Stimulated activated naive CD4-positive, alpha-beta T cell treated with Interleukin-2 at 50 U/mL for 16 hours (primary cell): ENCODE measurements at places on chromosomes 1 and 21.

GRCh38 chr1:6743189-6744101 lies 41.8 kb upstream of the CAMTA1 start:
- no peak for DNase-seq

GRCh38 chr21:28729887-28730286 lies 262.8 kb downstream of the LTN1 start:
- DNase-seq: no peak

DNA sequence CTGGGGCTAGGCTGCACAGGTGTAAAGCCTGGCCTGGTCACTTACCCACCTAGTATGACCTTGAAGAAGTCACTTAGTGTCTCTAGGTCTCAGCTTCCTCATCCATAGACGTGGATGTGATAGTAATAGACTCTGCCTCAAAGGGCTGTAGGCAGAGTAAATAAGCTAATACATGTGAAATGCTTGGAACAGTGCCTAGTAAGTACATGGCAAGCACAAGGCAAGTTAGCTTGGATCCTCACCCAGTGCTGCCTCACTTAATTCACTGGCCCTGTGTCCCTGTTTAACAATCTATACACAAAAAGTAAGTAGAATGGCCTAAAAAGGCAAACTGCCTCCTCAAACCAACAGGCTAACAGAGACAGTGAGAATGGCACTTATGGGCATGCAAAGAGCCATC lies 167.8 kb downstream of the PIGK start:
- no peak for DNase-seq

DNA sequence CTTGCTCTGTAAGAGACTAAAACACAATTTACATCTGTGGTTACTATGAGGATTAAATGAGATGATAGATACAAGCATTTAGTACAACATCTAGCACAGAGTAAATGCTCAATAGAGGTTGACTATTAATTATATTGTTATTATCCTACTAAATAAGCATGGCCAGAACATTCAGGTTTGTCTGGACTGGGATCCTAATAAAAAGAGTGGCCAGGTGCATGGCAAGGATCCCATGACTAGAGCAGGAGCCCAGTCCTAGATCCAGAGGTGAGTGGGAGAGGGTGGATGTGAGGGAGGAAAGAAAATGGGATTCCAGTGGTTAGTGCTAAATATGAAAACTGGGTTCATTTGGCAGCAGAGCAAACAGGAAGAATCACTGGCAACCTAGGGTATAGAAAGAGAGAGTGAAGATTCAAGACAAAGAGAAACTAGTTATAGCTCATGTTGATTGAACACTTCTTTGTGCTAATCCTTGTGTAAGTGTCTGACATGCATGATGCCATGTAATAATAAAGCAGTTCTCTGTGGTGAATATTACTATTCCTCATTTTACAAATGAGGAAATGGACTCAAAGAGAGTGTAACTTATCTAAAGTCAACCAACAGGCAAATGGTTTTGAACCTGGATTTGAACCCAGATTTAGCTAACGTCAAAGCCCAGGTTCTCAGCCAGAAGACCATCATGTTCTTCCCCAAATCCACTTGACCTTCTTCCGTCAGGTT lies 71.1 kb upstream of the FGGY start:
- no peak for DNase-seq

GRCh38 chr21:41403966-41404365 lies 22.1 kb upstream of the MX1 start:
- DNase-seq: no peak

DNA sequence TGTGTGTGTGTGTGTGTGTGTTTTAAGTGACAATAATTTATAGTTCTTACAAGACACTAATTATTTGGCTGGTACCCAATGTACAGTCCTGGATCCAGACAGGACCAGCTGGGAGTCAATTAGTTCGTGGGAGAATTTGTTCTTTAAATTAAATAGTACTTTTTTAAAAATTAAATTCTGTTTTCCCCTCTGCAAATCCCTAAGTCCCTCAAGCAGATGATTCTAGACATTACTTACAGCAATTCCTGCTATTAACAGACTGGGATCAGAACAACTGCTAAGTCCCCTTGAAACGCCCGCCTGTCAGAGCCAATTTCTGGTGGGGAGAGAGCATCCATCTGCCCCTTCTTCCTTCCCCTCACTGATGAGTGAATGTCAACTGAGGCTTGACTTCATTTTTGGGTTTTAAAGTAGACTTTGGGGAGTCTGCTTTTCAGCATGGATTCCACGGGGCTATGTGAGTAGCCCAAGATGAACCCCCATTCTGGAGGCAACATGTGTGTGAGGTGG lies 83.9 kb downstream of the SMYD2 start:
- DNase-seq: no peak

- no peak for DNase-seq
Measured at GRCh38 chr1:94713472-94714141, 106.5 kb upstream of the SLC44A3 start.

- DNase-seq: no peak
Measured at GRCh38 chr1:203085528-203086406, at the start of gene MYOG. Gene MYOG, minus strand, starts transcription at chr1:203086012. Its CDS starts 51 bp downstream, at chr1:203085961.

GRCh38 chr21:41358193-41359166 lies 3.3 kb upstream of the MX2 start:
- DNase-seq: no peak

GRCh38 chr1:154324669-154325582 lies at the start of gene ATP8B2:
Gene ATP8B2, plus strand, starts transcription at chr1:154325525. Its CDS starts 2,617 bp downstream, at chr1:154328142.
- DNase-seq: peak; percentile 78

DNA sequence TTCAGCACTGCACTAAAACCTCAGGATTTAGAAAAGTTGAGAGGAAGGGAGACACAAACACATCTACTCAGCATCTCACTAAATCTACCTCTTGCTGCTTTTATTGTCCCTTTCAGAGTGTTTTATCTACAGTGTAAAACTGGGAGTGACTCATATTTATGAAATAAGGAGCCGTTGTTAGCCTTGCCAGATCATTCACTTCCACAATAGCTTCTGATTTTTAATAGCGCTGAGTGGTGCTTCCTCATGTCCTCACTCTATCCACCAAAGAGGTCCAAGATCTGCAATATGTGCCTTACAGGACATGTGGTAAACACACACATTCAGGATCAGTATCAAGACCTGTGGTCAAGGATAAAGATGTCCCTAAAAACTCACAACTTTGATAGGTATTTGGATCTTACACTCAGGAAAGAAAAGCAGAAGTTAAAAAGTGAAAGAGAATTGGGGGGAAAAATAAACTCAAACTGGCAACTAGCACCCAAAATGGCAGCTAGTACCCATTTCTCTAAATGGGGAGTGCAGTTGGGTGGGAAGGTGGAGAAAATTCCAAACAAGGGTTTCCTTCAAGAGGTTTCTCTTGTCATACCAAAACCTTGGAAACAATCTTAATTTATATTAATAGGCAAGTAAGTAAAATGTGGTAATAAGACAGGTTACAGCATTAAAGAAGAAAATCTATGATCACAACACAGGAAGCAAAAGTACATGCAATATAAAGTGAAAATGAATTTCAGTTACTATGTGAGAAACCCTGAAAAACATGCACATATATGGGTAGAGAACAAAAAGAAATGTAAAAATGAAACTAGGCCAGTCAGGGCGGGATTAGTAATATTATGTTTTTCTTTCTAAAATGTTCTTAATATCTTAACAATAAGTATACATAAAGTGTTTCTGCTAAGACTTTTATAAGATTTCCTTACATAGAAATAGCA lies 15.9 kb downstream of the DUSP10 start:
- no peak for DNase-seq

DNA sequence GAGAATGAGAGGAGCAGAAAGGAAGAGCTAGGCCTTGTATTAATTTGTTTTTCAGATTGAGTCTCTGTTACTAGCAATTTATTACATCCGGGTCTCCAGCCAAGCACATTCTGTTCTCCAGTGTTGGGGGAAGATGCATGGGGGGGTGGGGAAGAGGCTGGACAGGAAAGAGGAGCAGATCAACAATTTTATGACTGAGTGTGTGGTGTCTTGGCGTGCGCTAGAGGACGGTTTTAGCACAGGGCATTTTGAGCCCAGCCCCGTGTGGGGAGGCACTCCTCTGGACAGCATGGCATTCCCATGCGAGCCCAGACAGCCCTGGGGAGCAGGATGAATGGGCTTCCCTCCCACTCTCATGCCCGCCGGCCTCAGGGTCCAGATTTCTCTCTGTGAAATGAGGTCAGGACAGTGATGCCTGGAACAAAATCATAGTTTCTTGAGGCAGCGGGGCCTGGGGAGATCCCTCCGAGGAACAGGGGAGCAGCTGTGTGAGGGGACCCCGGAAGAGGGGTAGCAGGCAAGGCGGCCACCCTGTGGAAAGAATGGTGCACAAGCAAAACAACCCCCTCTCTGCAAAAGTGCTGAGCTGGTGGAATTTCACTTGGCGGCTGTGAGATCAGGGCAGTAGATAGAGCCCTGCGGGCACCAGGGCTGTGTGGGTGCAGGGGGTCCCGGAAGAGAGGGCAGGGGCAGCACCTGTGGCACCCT lies 16.3 kb downstream of the SOX13 start:
- DNase-seq: no peak

- DNase-seq: no peak
Measured at GRCh38 chr1:59541891-59542290, 245.0 kb downstream of the FGGY start.

GRCh38 chr1:30597711-30598110 lies 125.7 kb downstream of the MATN1 start:
- DNase-seq: no peak

GRCh38 chr1:7702365-7702764 lies 68.7 kb upstream of the VAMP3 start:
- no peak for DNase-seq

- DNase-seq: no peak
Measured at GRCh38 chr21:22474403-22474802, 1476.2 kb downstream of the NCAM2 start.

DNA sequence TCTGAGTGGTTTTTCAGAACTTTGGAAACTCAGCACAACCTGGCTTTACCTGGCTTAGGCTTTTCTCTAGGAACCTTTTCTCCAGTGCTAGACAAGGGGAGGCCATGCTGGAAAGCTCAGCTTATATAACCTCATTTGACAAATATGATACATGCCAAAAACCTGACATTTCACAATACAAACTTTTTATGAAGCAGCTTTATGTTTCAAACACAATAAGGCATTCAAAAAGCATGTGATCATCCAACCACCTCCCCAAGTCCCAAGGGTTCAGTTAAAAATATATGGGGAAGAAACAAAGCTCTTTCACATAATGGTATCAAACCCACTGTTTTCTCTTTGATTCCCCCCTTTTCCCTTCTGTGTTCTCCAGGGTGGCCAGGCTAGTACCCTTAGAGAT lies 63.7 kb downstream of the ZC3H11B start:
- DNase-seq: no peak

GRCh38 chr21:15521644-15522001 lies 208.2 kb upstream of the USP25 start:
- DNase-seq: no peak

DNA sequence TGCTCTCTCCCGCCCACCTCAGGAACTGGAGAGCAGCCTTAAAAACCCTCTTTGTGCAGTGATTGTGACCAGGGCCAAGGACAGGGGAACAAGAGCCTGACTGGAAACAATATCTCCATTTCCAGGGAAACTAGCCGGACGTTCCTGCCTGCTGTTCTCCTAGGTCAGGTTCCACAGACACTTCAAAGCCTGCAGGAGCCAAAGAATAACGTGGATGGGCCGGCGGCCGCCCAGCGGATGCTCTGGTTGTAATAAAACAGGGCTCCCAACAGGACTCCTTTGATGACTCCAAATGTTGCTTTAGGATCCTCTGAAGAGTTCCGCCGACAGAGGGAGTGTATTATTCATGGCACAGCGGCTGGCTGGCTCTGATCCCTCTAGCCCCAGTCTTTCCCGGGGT lies 162.2 kb downstream of the PLXNA2 start:
- no peak for DNase-seq

GRCh38 chr1:17789926-17790325 lies 34.8 kb downstream of the ACTL8 start:
- no peak for DNase-seq

DNA sequence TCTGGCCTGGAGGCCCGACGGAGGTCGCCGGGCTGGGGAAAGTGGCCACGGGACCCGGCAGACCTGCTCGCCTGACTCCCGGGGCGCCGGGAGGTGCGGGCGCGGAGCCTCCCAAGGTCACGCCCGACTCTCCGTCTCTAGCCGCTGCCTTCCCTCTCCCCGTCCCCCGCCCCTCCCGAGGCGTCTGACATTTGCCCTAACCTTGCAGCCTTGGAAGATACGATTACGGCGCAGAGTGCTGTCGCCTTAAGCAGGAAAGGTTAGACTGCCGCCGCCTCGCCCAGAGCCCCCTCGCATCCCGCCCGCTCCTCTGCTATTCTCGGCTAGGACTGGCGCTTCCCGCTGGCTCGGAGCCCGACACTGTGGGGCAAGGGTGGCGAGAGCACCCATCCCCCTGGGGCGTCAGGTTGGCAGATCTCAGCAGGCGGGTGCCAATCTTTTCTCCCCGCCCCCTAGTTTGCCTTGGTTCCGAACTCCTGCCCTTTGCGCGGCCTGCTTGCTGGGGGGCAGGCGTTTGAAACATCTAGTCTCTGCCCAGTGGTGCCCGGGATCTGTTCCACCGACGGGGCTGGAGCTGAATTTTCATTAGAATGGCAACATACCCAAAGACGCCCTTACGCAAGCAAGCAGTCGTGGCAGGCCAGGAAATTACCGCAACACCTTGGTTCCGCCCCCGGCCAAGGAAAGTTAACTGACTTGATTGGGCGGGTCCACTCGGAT lies 835 bp downstream of the PGM1 start:
- peak; percentile 75 for DNase-seq

DNA sequence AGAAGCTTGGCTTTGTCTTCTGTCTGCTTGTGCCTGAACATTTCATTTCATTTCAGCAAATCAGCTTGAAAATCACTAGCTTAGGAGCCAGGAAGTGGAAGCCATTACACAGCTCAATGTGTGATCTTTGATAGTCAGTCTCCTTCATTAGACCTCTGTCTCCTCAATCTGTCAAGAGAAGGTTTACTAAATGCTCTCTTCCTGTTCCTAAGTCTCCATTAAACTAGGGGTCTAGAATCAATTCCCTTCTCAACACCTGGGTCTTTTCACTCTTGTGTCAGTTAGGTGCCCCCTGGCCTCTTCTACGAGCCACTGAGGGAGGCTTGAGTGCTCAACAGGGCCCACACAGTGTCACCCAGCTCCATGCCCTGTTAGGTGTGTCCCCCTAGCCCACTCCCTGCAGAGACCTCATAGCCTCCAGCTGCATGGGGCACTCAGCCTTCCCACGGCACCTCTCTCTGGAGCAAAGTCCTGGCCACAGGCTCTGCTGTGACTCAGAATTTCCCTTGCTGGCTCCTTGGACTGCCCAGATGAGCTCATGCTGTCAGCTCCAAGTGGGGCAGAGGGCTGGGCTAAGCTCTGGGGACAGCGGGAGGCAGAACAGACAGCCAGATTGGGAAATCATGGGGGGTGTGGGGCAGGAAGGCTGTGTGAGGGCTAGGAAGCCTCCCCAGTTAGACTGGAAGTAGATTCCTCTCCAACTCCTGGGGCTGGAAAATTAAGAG lies 115.7 kb upstream of the IPO9 start:
- DNase-seq: no peak

- no peak for DNase-seq
Measured at GRCh38 chr1:48207131-48207530, 15.4 kb upstream of the SLC5A9 start.
